ENCODE measurements at places on chromosomes 16 and 17.

DNA sequence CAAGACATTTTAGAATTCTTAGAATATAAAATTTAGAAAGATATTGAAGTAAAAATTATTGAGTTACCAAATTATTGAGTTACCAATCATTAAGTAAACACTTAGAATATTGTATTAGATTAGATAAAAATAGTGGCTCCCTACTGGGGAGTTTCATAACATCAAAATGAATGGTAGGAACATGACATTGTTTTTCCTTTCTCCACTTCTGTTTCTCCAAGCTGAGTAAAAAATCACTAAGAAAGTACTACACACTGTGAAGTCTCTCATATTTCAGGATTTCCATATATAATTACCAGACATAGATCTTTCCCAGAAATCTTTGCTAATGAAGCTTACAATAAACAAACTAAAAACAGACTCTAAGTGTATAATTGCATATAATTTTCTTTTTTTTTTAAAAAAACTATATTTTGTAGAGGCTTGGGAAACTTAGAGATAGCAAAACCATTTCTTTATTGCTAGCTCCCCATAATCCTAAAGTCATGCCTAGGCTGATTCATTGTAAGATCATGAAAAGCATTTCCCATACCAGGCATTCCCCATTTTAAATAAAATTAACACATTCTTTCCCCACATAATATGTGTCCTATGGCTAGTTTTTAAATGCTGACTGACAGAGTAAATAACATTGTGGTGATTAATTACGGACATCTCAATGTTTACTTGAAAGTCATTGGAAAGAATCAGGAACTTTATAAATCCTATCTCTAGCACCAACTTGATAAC is 1408.7 kb upstream of the GOT2 start:
- no peak for DNase-seq

DNA sequence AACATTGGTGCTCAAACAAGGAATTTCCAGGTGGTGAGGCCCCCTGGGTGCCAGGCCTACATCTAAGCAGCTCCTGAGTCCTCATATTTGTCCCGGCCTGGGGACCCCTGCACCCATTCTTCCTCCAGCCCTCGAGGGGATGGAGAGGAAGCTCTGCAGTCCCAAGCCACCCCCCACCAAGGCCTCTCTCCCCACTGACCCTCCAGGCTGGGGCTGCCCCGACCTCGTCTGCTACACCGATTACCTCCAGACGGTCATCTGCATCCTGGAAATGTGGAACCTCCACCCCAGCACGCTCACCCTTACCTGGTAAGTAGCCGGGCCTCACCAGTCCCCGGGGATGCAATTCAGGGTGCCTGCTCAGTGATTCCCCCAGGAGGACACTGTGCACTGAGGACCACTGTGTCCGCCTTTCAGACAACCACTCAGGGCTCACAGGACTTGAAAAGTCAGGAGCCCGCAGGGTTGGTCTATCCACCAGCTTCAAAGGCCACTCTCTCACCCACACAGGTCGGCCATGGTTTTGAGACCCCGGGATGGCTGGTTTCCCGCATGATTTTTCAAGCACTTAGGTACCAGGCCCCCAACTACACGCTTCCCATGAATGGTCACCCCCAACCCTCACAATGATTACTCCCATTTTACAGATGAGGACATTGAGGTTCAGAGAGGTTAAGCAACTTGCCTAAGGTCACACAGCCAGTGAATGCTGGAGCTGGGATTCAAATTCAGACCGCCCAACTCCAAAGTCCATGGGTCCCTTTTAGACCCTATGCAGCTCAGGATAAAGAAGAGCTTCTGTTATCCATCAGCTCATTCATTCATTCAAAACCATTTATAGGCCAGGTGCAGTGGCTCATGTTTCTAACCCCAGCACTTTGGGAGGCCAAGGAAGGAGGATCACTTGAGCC is 32.4 kb downstream of the IL21R start:
- DNase-seq, result no peak

DNA sequence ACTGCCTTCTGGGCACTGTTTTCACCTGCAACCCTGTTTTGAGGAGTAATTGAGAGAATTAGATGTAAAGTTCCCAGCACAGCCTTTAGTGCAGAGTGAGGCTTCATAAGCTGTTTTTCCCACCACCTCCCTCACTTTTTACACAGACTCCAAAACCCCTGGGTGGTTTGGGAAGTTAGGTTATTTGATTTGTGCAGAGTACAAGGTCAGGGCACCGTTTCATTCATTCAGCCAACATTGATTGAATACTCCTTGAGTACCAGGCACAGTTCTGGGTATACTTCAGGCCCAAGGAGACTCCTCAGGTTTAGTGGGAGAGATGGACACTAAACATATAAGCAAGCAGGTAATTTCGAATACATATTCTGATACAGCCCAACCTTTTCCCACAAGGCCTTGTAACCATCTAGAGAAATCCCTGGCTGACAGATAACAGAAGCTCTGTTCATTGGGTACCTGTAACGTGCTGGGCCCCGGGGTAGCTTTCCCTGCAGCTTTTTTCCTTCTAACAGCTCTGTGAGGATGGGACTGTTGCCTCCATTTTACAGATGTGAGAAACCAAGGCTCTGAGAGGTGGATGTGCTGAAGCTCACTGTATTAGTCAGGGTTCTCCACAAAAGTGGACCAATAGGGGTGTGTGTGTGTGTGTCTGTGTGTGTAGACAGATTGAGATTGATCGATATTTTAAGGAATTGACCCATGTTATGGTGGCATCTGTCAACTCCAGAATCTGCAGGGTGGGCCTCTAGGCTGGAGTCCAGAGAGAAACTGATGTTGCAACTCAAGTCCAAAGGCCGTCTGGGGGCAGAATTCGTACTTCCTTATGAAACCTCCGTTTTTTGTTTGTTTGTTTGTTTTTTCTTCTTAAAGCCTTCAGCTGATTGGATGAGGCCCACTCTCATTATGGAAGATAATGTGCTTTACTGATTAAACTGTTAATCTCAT is 234.7 kb downstream of the SNX29 start:
- DNase-seq, result no peak

GRCh38 chr16:49017501-49017900 is 264.1 kb downstream of the CBLN1 start:
- DNase-seq, result no peak

DNA sequence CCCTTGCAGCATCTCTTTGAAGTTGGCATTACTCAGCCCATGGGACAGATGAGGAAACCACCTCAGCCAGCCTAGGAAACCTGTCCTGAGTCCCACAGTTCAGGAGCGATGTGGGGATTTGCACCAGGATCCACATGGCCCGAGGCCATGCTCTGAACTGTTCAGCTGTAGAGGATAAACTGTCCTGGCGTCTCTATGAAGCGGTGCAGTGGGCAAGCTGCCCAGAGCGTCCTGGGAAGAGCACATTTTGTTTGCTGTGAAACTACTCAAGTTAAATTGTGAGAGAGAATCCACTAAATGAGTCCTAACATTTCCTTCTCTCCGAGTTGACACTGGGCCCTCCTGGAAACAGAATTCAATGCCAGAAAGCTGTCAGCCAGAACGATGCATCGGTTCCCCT is 276.6 kb upstream of the TNRC6C start:
- DNase-seq, result no peak

- no peak for DNase-seq
These were observed 46.5 kb downstream of the MAPT start for GRCh38 chr17:45940826-45941225.

DNA sequence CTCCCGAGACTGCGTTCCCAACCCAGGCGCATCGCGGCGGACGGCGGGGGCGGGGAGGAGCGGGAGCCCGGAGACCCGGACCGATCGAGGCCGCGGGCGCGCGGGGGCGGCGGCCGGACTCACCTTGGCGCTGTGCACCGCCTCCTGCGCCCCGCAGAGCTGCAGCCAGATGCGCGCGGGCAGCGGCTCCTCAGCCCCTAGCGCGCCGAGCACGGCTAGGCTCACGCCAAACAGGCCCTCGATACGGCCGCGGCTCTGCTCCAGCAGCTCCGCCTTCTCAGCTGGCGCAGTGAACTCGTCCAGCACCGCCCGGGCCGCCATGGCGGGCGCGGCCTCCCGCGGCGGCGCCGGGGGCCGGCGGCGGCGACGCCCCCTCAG is 339 bp downstream of the N4BP1 start:
- DNase-seq, result no peak

- no peak for DNase-seq
These were observed 518.5 kb upstream of the EEF2KMT start for GRCh38 chr16:5615868-5616642.
